ENCODE measurements at places on chromosomes 3 and 15.

- H3K4me1 ChIP-seq: no peaks in the 10 kb centered on the region
- no peak overlapping the region for H3K27ac ChIP-seq
- H3K36me3 ChIP-seq: no peaks in the 10 kb centered on the region
- peaks cover 42% of the 10 kb centered on the region for H3K27me3 ChIP-seq
- no peak for DNase-seq
Observed at GRCh38 chr3:49665822-49666519, 8.2 kb upstream of the APEH start.

DNA sequence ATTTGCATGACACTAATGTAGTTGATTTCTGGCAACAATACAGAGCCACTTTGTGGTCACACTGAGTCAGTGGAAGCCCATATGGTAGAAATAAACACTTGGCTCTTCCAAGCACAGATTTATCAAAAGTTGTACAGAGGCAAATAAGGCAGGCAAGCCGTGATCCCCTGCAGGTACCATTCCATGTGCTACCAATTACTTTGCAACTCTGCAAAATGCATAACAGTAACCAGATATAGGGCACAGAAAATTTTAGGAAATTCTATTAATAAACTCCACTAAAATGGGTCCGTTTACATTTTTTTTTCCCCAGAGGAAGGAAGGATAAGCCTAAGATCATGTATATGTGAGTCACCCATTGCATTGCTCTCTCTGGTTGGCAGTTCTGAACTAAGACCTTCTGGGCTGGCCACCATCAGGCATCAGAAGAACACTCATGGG is 103.1 kb upstream of the PTX3 start:
- H3K4me1 ChIP-seq: no peaks in the 10 kb centered on the region
- no peak for DNase-seq
- H3K27ac ChIP-seq: no peak overlapping the region
- no peaks in the 10 kb centered on the region for H3K36me3 ChIP-seq

DNA sequence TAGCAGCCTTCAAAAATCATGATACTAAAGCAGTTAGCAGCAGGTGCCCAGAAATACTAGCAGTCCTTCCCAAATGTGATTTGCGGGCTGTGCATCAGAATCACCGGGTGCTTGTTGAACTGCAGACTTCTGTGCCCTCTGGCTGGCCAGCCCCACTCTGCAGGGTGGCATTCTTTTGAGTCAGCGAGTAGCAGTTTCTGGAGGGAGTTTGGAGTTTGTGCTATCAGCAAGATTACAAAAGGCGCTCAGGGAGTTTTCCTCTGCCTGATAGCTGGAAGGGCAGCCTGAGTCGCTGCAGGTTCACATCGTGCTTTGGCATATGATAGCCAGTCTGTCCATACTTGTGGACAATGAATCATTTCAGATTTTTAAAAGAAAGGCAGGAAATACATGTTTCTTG is 57.6 kb downstream of the CLDN11 start:
- H3K4me3 ChIP-seq: no peak overlapping the region
- no peak for DNase-seq
- no peak overlapping the region for H3K27ac ChIP-seq
- peaks cover 2% of the 10 kb centered on the region for H3K27me3 ChIP-seq
- no peaks in the 10 kb centered on the region for H3K36me3 ChIP-seq
- no peaks in the 10 kb centered on the region for H3K4me1 ChIP-seq

DNA sequence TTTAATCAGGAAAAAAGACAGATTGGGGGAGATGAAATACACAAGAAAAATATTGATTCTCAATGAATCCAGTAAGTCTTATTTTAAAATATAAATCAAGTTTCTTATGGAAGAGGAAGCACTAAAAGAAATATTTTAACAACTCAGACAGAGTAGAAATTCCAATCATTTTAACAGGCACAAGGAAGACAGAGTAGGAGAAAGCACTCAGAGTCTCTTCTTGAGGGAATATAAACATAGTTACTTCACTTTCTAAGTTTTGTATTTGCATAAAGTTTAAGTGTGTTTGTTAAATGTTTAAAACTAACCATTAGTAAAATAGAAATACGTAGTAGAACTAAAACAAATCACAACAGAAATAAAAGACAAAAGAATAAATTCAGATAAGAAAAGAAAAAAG is 24.5 kb upstream of the RTP4 start:
- H3K27me3 ChIP-seq: peaks cover 11% of the 10 kb centered on the region
- no peaks in the 10 kb centered on the region for H3K36me3 ChIP-seq
- no peak for DNase-seq
- H3K4me3 ChIP-seq: no peak overlapping the region
- H3K27ac ChIP-seq: no peak overlapping the region

GRCh38 chr15:101781928-101782327 is 21.4 kb upstream of the OR4F6 start:
- no peaks in the 10 kb centered on the region for H3K27me3 ChIP-seq
- H3K4me3 ChIP-seq: no peak overlapping the region
- DNase-seq: no peak
- no peaks in the 10 kb centered on the region for H3K4me1 ChIP-seq
- H3K36me3 ChIP-seq: no peaks in the 10 kb centered on the region

GRCh38 chr3:142876417-142876816 is 12.5 kb downstream of the PCOLCE2 start:
- H3K4me3 ChIP-seq: no peak overlapping the region
- H3K4me1 ChIP-seq: no peaks in the 10 kb centered on the region
- H3K27ac ChIP-seq: no peak overlapping the region
- H3K36me3 ChIP-seq: no peaks in the 10 kb centered on the region
- no peaks in the 10 kb centered on the region for H3K27me3 ChIP-seq

GRCh38 chr3:134562055-134562454 is 76.2 kb downstream of the CEP63 start:
- DNase-seq: no peak
- no peak overlapping the region for H3K4me3 ChIP-seq
- peaks cover 3% of the 10 kb centered on the region for H3K36me3 ChIP-seq
- no peak overlapping the region for H3K27ac ChIP-seq
- H3K27me3 ChIP-seq: no peaks in the 10 kb centered on the region
- no peaks in the 10 kb centered on the region for H3K4me1 ChIP-seq

- no peaks in the 10 kb centered on the region for H3K36me3 ChIP-seq
- H3K27ac ChIP-seq: no peak overlapping the region
- peaks cover 4% of the 10 kb centered on the region for H3K27me3 ChIP-seq
- H3K4me1 ChIP-seq: peaks cover 4% of the 10 kb centered on the region
- no peak overlapping the region for H3K4me3 ChIP-seq
Observed at GRCh38 chr15:95284933-95285421, 1045.5 kb upstream of the NR2F2 start.

DNA sequence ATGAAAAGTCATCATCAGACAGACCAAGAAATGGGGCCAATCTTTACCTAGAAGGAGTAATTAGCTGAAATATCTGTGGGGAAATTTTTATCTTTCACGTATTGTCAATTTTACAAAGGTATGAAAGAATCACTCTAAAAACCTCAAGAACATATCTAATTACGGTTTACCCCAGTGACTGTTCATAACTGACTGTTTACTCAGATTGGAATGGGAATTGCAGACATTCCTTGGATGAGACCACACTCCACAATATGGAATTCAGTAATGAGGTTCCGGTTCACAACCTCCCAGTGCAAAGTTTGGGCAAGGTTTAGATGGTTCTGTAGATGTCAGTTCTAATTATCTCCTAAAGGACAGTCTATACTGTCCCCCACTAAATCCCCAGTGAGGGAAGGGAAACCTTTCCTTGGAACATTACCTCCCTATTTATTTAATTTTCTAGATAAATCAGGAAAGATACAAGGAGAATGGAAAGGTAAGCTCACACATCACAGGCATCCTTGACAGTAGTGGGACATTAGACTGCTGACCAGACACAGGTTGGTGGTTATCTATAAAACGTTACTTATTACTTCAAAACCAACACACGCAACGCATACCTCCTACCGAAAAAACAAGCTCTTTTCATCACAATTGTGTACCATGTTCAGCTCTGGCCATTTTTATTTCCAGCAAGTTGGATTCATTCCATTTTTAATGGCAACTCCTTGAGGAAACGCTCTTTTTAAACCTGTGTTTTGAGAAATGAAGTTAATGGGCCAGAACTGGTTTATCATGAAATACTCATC is 129.9 kb downstream of the RORA start:
- no peak for DNase-seq
- H3K36me3 ChIP-seq: no peaks in the 10 kb centered on the region
- no peaks in the 10 kb centered on the region for H3K27me3 ChIP-seq
- H3K27ac ChIP-seq: no peak overlapping the region

GRCh38 chr15:61629269-61629668 is 400.2 kb upstream of the RORA start:
- H3K4me1 ChIP-seq: no peaks in the 10 kb centered on the region
- no peaks in the 10 kb centered on the region for H3K36me3 ChIP-seq
- H3K27me3 ChIP-seq: no peaks in the 10 kb centered on the region
- no peak overlapping the region for H3K27ac ChIP-seq

DNA sequence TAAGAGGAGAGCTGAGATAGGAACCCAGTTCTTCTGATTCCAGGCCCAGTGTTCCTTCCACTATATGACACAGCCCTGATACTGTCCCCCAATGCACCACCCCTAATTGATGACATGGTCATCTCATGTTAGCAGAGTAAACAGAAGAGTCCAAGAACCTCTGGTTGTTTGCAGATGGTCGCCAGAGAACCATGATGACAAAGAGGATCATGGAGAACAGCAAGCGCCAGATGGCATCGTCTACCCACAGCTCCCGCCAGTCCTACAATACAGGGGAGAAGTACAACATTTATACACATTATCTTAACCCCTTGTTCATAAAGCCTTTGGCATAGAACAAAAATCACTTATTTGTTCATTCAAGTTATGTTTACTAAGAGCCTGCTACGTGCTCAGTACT is 18.5 kb upstream of the VPS39 start:
- DNase-seq: no peak
- peaks cover 8% of the 10 kb centered on the region for H3K36me3 ChIP-seq
- H3K27me3 ChIP-seq: no peaks in the 10 kb centered on the region
- H3K27ac ChIP-seq: no peak overlapping the region
- H3K4me1 ChIP-seq: no peaks in the 10 kb centered on the region

DNA sequence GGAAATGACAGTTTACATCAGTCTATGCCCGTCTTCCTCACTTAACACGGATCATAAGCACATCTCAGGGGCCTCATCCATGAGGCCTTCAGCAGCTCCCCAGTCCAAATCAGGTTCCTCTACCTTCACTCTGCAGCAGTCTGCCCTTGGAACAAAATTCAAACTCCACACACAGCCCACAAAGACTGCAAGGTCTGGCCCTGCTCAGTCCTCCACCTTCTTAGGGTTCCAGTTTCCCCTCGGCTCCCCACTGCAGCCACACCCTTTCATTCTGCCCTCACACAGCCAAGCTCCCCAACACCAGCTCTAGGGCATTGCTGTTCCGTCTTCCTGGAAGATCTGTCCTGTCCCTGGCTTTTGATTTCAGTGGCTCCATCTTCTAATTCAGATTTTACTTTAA is 95.2 kb upstream of the IQSEC1 start:
- H3K27ac ChIP-seq: no peak overlapping the region
- no peaks in the 10 kb centered on the region for H3K27me3 ChIP-seq
- H3K4me3 ChIP-seq: no peak overlapping the region

DNA sequence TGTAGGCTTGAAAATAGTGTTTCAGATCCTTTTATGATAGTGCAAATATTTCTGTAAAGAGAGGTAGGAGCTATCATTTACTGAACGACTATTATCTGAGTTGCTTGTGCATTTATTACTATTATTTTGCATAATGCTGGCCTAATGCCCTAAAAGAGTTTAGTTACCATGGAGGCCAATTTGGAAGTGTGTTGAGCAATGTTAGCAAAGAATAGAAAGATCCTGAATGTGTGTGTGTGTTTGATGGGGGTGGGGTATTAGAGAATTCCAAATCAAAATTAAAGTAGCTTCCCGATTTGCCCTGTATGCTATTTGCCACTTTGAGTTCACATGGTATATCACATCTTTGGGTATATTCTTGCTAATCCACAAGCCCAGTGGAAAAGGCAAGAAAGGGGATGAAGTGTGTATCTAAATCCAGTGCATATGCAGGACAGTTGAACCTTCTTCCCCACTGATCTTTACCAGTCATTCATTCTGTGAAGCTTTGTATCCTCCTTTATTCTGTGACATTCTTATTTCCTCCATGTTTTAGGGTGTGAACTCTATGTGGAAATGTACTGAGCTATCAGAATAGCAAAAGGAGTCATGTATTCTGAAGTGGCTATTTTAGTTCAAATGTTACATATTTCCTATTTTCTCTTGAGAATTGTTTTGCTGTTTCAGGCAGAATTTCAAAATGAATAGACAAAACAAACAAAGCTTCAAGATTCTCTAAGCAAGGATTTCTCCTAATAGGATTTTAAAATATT is 45.7 kb upstream of the PLSCR5 start:
- H3K4me3 ChIP-seq: no peak overlapping the region
- H3K27ac ChIP-seq: no peak overlapping the region
- no peak for DNase-seq
- no peaks in the 10 kb centered on the region for H3K36me3 ChIP-seq
- H3K4me1 ChIP-seq: no peaks in the 10 kb centered on the region

- no peak for DNase-seq
- no peak overlapping the region for H3K4me3 ChIP-seq
- H3K27me3 ChIP-seq: no peaks in the 10 kb centered on the region
- no peaks in the 10 kb centered on the region for H3K4me1 ChIP-seq
Observed at GRCh38 chr3:145882436-145882835, 278.5 kb downstream of the PLOD2 start.

DNA sequence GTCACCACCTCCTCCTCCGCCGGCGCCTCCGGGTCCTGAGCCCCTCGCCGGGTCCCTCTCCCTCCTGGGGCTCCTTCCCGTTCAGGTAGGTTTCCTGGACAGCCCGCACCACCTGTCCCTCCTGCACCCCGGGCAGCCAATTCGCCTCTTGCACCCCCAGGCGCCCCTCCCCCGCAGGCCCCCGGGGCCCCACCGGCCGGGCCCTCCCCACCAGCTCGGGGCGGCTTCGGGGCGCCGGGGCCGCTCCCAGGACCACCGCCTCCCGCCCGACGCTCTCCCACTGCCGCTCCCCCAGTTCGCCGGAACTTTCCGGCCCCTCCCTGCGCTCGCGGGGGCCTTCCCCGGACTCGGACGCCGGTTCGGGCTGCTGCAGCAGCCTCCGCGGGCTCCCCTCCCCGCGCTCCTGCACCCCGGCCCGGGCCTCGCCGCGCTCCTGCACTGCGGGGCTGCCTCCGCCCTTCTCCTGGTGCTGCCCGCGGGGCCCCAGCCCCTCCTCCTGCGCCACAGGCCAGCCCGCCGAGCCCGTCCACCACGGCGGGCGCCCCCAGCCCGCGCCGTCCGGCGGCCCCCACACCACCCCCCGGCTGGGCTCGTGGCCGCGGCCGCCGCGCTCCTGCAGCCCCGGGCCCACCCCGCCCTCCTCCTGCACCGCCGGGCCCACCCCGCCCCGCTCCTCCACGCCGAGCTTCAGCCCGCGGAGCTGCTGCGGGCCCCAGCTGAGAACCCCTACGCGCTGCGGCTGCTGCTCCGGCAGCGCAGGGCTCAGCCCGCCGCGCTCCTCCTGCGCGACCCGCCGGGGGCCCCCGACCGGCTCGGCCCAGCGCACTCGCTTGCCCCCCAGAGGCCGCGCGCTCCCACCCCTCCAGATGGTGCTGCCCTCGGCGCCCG is 587 bp upstream of the TNK2 start:
- peak overlapping the region; percentile 98 for H3K27ac ChIP-seq
- peaks cover 26% of the 10 kb centered on the region for H3K4me1 ChIP-seq
- no peak for DNase-seq
- H3K36me3 ChIP-seq: no peaks in the 10 kb centered on the region
- H3K27me3 ChIP-seq: no peaks in the 10 kb centered on the region

- H3K27me3 ChIP-seq: no peaks in the 10 kb centered on the region
- no peak for DNase-seq
- peak overlapping the region; percentile 96 for H3K27ac ChIP-seq
- H3K4me3 ChIP-seq: peak overlapping the region; percentile 75
- peaks cover 45% of the 10 kb centered on the region for H3K4me1 ChIP-seq
- H3K36me3 ChIP-seq: peaks cover 2% of the 10 kb centered on the region
Observed at GRCh38 chr3:136192831-136193230, 3.3 kb downstream of the MSL2 start.

GRCh38 chr3:66469220-66469640 is 31.6 kb downstream of the LRIG1 start:
- H3K27me3 ChIP-seq: no peaks in the 10 kb centered on the region
- no peak for DNase-seq
- peaks cover 9% of the 10 kb centered on the region for H3K4me1 ChIP-seq
- H3K36me3 ChIP-seq: no peaks in the 10 kb centered on the region
- H3K27ac ChIP-seq: no peak overlapping the region

Measured in T-cell (primary cell).